Testis (tissue), 5 donors: ENCODE measurements at places on chromosomes 2 and 18. TPM values are rescaled to one million over a fixed set of nuclear protein-coding genes. Genes with fewer than 3 reads are reported as not detected.

Gene TMEM17
- 6.6 TPM for total RNA-seq

DNA sequence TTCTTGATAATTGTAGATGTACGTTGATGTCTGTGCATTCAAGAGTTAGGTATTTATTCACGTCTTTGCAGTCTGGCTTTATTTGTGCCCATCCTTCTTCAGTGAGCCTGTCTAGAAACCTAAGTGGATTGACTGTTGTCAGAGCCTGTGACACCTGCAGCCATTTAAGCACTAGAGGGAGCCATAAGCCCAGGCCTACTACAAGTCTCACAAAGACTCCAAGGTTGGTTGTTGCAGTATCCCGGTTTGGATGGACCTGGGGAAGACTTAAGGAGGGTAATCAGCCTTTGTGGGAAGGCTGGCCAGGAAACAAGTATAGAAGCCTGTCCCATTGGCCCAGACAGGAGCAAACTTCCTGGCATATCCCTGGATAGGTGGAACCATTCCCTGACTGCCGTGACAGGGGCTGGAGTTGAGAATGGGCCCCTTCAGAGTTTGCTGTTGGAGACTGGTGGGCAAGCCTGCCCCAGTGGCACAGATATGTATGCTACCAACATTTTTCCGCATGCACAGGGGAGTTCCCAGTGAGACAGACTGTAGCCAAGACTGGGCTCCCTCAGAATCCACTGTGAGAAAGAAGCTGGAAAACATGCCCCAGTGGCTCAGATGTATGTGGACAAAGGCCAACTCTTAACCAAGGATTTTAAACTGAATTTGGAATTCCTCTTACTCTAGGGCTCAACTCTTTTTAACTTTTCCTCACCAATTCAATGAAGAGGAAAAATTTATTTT, 9.3 kb upstream of the LRRC30 start:
- peak; percentile 76 for DNase-seq

- no peak for DNase-seq
Measured at GRCh38 chr2:234437642-234438304, 59.1 kb downstream of the ARL4C start.

- peak; percentile 57 for DNase-seq
Measured at GRCh38 chr2:16553226-16553625, 112.4 kb downstream of the CYRIA start.

GRCh38 chr2:167753142-167753541, 494.3 kb downstream of the STK39 start:
- no peak for DNase-seq

DNA sequence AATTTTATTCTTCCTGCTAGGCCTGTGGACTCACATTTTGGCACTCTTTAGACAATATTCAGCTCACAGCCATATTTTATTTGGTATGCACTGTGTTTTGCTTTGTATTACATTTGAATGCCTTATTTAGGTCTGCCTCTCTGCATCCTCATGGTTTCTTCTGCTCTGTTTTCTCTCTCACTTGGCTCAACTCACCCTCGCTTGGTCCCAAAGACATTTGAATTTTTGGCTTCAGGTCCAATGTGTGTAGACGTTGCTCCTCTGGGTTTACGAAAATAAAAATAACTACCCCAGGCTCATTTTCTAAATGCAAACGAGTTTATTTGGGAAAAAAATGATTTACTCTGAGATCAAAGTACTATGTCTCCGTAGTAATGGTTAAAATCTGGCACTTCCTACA, 91.1 kb upstream of the REG3A start:
- DNase-seq, result no peak

GRCh38 chr2:238159071-238159539, 335 bp downstream of the ERFE start:
- DNase-seq, result no peak

DNA sequence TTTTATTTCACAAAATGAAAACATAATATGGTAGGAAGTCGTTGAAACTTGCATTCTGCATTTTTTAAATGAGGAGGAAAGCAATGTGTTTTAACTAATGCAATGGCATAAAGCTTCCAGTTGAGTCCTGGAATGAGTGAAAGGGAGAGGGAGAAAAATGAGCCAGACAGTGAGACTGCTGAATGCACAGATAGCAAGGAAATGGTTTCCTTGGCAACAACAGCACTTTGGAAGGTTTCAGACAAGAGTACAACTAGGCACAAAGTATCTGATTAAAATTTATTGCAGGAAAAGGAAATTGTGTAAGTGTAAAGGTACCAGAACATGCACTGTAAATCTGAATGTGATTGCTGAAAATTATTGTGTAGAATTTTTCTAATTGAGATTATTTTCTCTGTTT, 320.1 kb upstream of the KYNU start:
- no peak for DNase-seq

GRCh38 chr2:226208726-226209125, 590.9 kb downstream of the IRS1 start:
- DNase-seq, result no peak

- DNase-seq, result no peak
Measured at GRCh38 chr2:160996584-160996983, 163.6 kb upstream of the TANK start.

DNA sequence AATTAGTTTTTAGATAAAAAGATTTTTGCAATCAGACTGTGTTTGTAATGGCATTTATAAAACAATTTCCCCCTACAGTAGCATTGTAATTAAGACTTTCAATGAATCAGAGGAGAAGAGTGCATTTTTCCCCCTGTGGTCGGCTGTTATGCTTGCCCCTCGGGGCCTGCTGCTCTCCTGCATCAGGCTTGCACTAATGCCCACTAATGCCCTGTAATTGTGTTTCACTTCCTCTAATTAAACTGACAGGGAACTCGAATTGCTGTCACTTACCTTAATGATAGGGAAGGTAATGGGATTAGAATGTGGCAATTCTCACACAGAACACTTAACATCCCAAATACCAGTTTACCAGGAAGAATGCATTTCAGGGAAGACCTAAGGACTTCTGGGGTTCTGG, 61.2 kb upstream of the LRRTM1 start:
- no peak for DNase-seq
